ENCODE measurements at places on chromosomes 2 and 18. TPM values are rescaled to one million over a fixed set of nuclear protein-coding genes. Genes with fewer than 3 reads are reported as not detected.

GPR55 gene
- 3.0 TPM for polyA plus RNA-seq

PTH2R gene
- 0.09 TPM for polyA plus RNA-seq

DNA sequence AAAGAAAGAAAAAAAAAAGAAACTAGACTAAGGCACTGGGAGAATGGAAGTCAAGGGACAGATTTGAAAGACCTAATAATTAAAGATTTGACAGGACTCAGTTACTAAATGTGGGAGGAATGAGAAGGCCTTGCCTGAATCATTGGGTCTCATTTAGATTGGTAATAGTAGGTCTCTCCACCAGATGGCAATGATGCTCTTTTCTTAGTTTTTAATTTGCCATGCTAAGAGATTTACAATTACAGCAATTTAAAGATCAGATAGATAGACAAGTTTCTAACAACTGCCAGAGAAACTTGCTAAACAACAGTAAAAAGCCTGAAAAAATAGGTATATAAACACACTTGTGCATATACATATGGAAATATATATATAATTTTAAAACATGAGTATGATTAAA, 153.0 kb downstream of the TMEM247 start:
- DNase-seq, result peak; percentile 44

DNA sequence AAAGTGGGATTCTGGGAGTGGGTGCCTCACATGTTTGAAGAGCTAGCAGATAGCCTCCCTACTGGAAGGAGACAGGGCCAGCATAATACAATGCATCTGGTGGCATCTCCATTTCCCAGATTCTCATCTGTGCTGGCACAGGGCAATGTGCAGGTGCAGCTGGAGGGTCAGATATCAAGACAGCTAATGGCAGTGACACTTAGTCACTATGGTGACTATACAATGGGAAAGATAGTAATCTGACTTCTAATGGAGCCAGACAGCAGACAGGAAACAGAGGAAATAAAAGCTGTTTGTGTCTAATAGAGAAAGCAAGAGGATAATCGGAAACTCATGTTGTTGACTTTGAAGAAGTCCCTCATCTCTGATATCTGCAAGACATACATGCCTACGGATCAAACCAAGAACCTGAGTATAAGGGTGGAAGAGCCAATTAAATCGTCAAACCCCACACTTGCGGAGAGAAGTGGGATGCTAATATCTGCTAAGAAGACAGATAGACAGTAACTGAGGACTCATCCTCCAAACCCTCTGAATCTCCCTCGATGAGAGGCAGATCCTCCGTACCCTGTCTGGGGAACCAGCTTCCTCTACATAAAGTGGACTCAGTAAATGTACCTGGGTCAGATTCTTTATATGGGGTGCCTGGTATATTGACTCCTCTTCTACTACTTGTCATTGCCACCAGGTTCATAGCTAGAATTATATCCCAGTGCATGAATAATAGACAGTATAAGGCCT, 692.7 kb downstream of the SOCS6 start:
- no peak for DNase-seq

RBM45 gene
- polyA plus RNA-seq, result 7.3 TPM

CCDC195 gene
- not detected for polyA plus RNA-seq

- DNase-seq, result no peak
These were observed 79.1 kb downstream of the TTC27 start for GRCh38 chr2:32706815-32707579.

SERPINB11 gene
- not detected for polyA plus RNA-seq

- DNase-seq, result no peak
These were observed 32.8 kb downstream of the FMNL2 start for GRCh38 chr2:152367547-152368390.

GRCh38 chr2:43634604-43635306, 2.3 kb upstream of the PLEKHH2 start:
- no peak for DNase-seq

DNA sequence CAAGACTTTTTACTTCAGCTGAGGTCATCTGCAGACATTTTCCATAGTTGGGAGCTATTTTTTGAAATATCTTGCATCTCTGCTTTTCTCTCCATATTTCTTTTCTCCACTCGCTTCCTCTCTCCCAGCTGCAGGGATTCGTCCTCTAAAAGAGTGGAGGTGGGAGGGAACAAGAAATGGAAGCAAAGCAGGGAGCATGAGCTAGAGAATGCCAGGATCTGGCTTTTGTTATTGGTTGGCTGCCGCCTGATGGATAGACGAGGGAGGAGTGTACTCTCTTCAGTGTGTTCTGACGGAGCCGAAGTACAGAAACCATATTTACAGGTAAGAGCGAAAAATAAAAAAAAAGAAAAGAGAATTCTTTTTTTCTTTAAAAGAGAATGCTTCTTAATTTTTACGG, at the start of gene CSRNP3:
CSRNP3 (plus strand) TSS at position 282 of the 400 bp plus-strand sequence. CDS start 125,368 bp downstream, outside the sequence.
- no peak for DNase-seq

GRCh38 chr18:70075906-70076305, 128.2 kb upstream of the CD226 start:
- no peak for DNase-seq

GRCh38 chr2:31233231-31233630, 721 bp upstream of the EHD3 start:
- no peak for DNase-seq

GPBAR1 gene
- 0.66 TPM for polyA plus RNA-seq

DNA sequence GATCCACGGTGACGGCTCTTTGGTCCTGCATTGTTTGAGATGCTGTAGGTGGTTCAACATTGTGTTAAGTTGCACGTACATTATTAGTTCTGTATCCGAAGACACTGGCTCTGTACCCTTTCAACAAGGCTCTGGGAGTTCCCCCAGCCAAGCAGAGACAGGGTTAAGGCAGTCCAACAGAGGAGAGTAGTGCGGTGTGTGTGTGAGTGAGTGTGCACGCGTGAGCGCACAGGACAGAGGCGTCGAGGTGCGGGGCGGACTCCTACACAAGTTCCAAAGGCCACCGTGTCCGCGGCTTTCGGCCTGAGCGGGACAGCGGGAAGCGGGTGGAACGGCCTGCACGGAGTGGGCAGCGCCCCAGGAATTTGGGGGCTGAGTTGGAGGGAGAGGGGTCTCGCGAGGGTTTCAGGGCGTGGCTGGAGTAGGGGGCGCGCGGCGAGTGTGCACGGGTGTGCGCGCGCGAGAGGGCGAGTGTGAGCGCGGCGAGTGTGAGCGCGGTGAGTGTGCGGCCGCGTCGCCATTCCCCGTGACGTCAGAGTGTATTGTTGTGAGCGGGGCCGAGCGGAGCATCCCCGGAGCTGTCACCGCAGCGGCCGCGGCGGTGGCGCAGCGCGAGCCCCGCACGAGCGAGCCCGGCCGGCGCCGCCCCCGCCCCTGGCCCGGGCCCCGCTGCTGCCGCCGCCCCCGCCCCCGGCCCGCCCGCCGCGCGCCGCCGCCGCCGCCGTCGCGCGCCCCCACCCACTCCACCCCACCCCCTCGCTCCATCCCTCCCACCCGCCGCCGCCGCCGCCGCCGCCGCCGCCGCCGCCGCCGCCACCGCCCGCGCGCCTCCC, at the start of gene ASXL3:
ASXL3 (plus strand) TSS at position 535 of the 833 bp plus-strand sequence. CDS start 413 bp downstream, outside the sequence.
- DNase-seq, result peak; percentile 11

GRCh38 chr2:27003857-27004256, 28.9 kb upstream of the TMEM214 start:
- no peak for DNase-seq

TPO gene
- polyA plus RNA-seq, result not detected

DNA sequence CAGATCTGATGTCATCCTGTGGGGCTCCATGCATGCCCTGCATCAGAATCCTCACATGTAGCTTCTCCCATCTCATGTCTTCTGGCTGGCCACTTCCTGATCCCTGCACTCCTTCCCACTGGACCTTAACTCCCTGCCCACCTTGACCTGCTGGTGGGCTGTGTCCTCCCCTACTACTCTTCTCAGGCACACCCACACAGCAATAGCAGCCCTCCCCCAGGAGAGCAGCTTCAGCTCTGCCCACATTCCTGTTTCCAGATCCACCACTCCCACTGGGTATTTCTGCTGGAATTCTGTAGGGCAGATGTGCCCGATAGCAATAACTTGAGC, 137.0 kb upstream of the HS6ST1 start:
- no peak for DNase-seq

- DNase-seq, result no peak
These were observed 131.5 kb downstream of the SPOPL start for GRCh38 chr2:138633049-138633448.

L3MBTL4 gene
- 3.0 TPM for polyA plus RNA-seq

DNA sequence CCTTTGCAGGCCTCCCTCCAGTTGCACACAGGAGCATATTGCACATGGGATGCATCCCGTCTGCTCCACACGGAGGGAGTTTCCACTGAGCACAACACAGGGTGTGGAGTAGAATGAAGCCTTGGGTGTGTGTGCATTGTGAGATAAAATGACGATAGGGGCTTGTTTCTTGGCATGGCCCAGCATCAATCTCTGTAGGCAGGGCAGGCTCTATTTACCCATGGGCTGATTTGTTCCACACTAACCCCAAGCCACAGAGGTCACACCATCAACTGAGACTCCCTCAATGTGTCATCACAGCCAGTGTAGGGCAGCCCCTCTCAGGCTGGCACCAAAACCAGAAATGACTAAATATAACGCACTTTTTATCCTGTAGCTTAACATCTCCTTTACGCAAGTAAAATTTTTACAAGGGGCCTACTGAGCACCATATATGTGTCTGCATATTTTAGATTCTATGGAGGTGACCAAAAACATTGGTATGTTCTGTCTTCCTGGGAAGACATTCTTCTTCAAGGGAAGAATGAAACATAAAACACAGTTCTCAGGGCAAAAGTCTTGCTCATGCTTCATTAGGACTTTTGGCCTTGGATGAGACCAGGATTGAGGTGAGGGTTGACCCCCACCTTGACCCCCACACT, 2.7 kb upstream of the GKN1 start:
- DNase-seq, result no peak

POMC gene
- 21.2 TPM for polyA plus RNA-seq

- no peak for DNase-seq
These were observed 1.6 kb downstream of the SNED1 start for GRCh38 chr2:240999873-241000541.

DNA sequence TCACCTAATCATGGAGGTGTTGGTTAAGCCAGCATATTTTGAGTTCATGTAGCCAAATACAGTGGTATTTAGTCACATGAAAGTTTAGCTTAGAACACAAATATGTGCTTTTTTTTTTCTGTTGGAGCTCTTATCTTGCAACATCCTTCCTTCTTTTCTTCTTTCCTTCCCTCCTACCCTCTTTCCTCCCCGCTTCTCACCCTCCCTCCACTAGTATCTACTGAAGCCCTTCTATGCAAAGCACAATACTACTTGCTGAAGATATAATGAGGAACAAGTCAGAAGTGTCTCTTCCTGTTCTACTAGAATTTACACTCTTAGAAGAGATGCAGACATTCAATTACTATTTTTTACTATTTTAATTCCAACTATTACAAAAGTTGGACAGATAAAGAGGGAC, 105.0 kb upstream of the ITGA4 start:
- DNase-seq, result peak; percentile 57

RUFY4 gene
- polyA plus RNA-seq, result 0.34 TPM

CHRNA1 gene
- polyA plus RNA-seq, result 0.07 TPM

DNA sequence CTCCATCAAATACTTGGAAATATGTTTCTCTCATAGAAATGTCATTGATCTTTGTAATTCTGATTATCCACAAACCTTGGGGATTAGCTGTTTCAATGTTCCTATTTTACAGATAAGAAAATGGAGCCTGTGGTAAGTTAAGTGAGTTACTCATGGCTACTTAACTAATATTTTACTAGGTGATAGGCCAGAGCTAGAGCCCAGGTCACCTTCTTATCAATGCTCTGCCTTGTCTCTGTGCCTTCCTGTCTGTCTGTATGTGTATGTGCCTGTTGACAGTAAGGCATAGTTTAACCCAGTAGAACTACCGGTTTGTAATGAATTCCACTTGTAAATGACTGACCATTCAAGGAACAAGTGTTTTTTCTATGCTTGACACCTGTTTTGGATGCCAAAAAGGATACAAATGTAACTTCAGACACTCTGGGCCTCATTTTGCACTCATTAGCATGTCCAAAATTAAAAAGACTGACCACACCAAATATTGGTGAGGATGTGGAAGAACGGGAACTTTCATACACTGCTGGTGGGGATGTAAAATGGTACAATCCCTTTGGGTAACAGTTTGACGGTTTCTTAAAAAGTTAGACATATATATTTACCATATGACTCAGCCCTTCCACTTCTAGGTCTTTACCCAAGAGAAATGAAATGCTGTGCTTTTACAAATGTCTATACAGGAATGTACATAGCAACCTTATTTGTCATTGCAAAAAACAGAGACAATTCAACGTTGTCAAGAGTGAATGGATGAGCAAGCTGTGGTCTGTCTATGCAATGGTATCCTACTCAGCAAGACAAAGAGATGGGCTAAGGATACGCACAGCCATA, 19.6 kb upstream of the IL1A start:
- no peak for DNase-seq

VSNL1 gene
- not detected for polyA plus RNA-seq

- DNase-seq, result no peak
These were observed 16.9 kb upstream of the KCNG3 start for GRCh38 chr2:42510608-42511243.

TNFRSF11A gene
- 0.01 TPM for polyA plus RNA-seq

DNA sequence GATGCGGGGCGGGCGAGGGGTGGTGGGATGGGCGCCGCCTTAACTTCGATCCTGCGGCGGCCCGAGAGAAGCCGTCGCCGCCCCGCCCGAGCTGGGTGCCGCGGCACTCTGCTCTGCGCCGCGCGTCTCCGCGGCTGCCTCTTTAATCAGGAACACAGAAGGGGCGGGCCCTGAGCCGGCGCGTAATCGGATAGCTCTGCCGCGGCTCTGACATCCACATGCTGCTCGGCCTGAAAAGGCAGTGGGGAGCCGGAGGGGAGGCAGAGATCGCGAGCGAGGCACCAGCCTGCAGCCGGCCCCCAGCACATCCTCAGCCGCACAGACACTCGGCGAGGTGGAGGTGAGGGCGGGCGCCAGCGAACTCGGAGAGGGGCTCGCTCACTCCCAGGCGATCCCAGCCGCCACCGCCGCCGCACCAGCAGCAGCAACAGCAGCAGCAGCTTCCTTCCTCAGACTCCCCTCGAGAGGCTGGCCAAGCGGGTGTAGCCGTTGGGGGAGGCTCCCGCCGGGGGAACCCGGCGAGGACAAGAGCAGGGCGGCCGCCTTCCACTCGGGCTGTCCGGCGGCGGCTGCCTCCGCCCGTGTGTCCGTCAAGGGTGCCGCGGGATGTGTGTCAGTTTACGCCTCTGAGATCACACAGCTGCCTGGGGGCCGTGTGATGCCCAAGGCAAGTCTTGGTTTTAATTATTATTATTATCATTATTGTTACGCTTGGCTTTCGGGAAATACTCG, at the start of gene NRP2:
NRP2 (plus strand) TSS at position 263 of the 732 bp plus-strand sequence. CDS start 790 bp downstream, outside the sequence.
- peak; percentile 84 for DNase-seq

DNA sequence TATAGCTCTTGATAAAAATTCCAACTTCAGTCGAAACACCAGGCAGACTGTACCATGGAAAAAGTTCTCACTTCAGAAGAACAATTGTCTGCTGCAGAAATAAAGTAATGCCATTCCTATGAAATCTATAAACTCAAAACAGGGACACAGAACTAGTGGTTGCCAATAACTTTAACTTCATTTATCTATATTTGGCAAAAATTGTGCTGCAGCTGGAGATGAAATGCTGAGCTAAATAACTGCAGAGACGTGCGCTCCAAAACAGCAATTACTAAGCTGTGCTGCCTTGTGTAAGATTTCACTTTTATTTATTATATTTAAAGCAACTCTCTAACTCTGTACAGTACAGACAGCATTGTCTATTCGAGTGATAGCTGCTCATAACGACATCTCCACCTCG, 540.1 kb upstream of the ID2 start:
- DNase-seq, result no peak

- DNase-seq, result no peak
These were observed 88.4 kb downstream of the DSEL start for GRCh38 chr18:67428158-67428557.

GRCh38 chr2:124824441-124824840, 799.4 kb downstream of the CNTNAP5 start:
- no peak for DNase-seq

- DNase-seq, result no peak
These were observed 87.8 kb downstream of the PDE11A start for GRCh38 chr2:177984749-177985148.

ATOH8 gene
- not detected for polyA plus RNA-seq
